ENCODE measurements at places on chromosomes 2 and 18.

- no peak for DNase-seq
Measured at GRCh38 chr18:62258093-62258492, 67.0 kb upstream of the TNFRSF11A start.

- DNase-seq, result no peak
Measured at GRCh38 chr2:76268484-76268883, 557.8 kb upstream of the GCFC2 start.

DNA sequence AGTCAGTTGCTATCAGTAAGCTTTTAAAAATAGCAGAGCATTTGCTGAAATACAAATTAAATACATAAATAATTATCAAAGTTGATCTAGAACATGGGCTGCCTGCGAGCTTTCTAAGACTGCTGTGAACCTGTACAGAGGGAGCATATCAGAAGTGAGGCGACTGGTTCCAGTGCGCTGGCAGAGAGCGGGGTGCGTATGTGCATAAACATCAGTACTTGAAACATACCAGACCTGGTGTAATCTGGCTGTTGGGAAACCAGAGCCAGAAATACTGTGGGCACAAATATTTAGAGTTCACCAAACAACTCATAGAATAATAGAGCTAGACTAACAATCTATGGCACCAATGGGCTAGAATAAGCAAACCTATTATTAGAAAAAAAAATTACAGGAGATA lies 27.3 kb downstream of the PDIA6 start:
- no peak for DNase-seq

DNA sequence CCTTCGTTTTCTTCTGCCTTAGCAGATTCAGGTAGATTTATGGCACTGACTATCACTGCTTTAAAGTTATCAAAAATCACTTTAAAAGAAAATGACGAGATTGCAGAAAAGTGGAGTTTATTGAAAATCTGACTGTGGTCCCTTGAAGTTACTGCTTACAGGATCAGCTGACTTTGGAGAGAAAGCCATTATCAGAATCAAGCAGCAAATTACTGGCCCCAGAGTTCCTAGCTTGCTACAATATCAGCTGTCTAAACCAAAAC lies 18.5 kb downstream of the MBP start:
- DNase-seq, result no peak

DNA sequence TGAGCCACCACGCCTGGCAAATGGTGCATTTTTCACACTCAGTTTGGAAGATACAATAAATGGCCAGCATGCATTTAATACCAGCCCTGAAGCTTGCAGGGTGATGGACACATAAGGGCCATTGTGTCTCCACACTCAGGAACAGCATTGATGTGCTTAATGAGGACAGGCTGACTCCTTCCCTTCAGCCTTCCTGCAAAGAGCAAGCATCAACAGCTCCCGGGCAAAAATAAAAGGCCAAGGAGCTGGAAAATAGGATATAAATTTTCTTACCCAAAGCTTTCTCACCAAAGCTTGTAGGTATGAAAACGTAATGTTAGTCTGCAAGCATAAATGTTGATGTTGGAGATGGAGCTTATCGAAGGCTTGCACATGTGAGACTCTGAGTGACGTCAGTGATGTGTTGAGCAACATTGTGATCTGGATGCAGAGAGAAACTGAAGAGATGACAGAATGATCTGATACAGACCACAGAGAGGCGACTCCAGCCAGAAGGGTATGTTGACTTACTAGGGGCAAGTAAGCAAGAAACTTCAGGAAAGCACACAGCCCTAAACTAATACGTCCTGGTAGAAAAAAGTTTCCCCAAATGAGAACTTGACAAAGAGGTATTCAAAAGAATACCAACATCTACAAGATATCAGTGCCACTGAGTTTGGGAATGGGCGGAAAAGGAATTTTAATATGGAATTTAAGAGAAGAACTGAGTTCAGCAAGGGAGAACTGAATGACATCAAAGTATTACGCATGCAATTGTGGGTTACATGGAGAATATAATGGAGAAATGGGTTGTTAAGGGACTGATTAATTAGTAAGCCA lies 256.5 kb downstream of the TGIF1 start:
- DNase-seq, result no peak

- no peak for DNase-seq
Measured at GRCh38 chr18:63613420-63613819, 26.3 kb downstream of the SERPINB13 start.

DNA sequence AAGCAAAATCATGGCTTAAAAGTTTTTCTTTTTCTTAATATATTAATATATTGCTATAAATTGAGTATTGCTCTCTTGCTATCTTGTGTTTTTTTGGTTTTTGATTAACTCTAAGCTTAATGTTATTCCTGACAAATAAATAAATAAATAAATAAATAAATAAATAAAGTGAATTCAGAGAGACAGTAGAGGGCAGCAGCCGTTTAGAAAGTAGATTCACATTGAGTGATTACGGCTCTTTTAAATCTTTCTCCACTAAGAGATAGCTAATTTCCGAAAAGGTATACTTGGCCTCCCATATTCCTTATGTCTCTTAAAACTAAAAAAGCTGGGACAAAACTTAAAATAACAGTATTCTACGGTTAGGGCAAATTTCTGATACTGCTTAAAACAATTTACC lies 34.3 kb downstream of the MSH2 start:
- DNase-seq, result no peak
